ENCODE measurements at places on chromosomes 16 and 17.
A peak's percentile ranks its signal among the peaks of the same experiment; 100 is the strongest.

DNA sequence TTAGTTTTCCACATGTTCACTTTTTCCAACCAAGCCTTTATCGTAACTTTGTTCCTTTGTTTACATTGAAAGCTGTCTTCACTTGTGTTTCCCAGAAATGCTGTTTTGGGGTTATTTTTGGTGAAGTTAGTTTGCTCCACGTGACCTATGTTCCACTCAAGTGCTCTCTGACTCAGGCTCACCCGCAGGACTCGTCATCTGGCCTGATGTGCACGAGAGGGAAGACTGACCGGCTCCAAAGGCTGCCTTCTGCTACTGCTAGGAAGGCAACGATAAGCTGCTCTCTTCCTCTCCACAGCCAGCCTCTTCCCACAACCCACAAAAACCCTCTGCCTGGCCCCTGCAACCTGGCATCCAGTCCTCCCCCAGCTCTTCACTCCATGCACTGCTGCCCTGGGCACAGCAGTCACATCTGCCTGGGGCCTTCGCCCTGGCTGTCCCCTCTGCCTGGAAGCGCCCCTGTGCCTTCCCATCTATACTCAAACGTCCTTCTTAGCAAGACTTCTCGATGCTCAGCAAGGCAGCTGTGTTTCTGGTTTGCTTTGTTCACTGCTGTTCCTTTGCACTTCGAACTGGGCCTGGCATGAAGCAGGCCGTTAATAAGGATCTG, 28.0 kb downstream of the ZCCHC14 start:
- no peak for DNase-seq

- DNase-seq: no peak
Measured at GRCh38 chr16:76503091-76503490, 225.9 kb downstream of the CNTNAP4 start.

GRCh38 chr16:66551348-66551759, 1.0 kb upstream of the CKLF start:
- DNase-seq: no peak

DNA sequence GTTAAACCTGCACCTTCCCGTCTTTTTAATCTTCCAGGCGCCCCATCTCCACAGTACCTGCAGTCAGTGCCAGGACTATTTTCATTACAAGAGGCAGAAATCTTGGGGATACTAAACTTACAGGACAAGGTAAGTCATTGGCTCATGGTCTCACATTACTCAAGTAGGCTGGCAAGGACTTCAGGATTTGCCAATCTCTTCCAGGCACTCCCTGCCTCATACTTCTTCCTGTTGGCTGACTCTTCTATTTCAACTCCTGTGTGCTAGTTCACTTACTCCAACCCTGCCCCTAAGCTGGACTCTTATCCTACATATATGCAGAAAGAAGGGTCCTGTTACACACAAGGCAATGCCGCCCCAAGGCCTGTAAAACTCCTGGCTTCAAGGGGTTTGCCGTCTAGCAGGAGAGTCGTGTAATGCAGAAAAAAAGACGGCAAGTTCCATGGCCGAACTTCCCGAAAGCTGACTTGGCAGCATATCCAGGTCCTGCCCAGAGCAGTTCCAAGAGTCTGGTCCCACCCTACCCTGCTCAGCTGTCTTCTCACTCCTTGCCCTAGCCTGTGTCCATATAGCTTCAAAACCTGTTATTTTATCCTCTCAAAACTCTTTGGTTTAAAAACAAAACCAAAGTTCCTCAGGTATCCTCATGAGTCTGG, 14.8 kb downstream of the ERN1 start:
- DNase-seq: no peak

DNA sequence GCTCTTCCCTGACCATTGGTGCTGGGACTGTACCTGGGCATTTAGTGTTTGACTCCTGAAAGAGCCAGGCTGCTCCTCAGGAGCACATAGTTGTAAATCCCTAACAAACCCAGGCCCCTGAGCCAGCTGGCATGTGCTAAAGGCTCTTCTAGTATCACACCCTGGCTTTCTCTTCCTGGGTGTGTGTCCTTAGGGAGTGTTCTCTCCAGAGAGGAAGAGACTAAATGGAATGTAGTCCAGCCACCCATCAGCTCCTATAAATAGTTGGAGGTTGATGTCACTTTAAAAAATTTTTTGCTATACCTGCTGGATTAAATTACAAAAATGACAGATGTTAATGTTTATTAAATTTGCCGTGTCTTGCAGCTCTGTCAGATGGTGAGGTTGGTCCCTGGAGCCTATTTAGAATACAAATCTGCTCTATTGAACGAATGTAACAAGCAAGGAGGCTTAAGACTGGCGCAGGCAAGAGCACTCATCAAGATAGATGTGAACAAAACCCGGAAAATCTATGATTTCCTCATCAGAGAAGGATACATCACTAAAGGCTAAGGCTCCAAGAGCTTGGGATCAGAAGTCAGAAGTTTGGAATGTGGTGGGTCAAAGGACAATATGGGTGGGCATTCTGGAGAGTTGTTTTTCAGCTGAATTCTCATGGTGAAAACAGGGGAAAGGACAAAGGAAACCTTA, 13.1 kb upstream of the DUSP14 start:
- no peak for DNase-seq

DNA sequence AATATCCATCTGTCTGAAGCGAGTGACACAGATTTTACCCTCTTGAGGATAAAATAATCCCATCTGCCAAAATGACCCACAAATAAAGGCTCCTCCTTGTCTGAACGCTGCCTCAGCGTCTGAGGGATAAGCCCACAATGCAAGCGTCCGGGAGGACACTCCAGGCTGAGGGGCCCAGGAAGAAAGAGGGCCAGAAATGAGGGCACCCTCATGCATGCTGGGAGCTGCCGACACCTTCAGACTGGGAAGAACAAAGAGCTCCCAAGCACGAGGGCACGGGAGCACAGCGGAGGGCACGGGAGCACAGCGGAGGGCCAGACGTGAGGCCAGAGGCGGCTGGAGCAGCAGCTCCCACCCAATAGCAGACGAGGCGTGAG, 126.9 kb downstream of the ZNF778 start:
- no peak for DNase-seq

GRCh38 chr17:29112771-29113295, 67.4 kb downstream of the MYO18A start:
- DNase-seq: no peak

- no peak for DNase-seq
Measured at GRCh38 chr17:82767041-82767754, 15.3 kb downstream of the TBCD start.

- DNase-seq: no peak
Measured at GRCh38 chr17:79927688-79928501, 88.7 kb upstream of the CBX4 start.

GRCh38 chr16:85523602-85524364, 89.3 kb upstream of the GSE1 start:
- no peak for DNase-seq

DNA sequence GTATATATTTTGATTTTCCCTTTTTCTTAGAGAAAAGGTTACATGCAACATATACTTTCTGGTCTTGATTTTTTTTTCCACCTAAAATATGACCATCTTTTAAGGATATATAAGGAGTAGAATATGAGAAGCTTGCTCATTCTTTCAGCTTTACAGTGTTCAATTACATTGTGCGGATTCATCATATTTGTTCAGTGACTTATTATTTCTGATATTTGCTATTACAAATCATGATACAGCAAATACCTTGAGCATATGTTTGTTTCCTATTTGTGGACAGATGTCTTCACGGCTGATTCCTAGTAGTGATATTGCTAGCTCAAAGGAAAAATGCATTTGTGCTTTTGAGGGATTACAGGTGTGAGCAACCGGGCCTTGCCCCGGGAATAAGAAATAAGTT, 18.1 kb downstream of the KATNIP start:
- no peak for DNase-seq

DNA sequence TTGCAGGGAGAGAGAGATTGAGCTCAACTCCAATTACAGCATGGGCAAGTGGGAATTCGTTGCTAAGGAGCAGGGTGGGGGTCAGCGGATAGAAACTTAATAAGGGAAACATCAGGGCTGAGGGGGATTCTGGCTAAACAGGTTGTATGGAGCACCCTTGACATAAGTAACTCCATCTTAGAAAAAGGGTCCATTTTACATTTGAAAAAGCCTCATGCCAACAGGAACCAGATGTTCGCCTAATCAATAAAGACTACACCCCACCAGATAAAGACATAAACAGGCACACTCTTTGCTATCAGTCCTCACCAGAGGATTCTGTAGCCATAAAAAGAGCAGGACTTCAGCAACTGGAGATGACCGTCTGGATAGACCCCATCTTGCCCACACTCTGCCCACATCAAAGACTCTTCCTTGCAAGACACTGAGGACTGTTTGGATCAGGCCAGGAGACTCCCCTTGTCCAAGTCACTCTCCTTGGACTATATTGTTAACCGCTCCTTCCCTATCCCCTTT, 1.6 kb upstream of the LRRC75A start:
- DNase-seq: no peak

- DNase-seq: no peak
Measured at GRCh38 chr16:5709889-5710288, 612.3 kb upstream of the EEF2KMT start.

- DNase-seq: no peak
Measured at GRCh38 chr17:1431631-1432104, 24.4 kb downstream of the CRK start.

- DNase-seq: no peak
Measured at GRCh38 chr16:81604960-81605383, 160.4 kb downstream of the CMIP start.

DNA sequence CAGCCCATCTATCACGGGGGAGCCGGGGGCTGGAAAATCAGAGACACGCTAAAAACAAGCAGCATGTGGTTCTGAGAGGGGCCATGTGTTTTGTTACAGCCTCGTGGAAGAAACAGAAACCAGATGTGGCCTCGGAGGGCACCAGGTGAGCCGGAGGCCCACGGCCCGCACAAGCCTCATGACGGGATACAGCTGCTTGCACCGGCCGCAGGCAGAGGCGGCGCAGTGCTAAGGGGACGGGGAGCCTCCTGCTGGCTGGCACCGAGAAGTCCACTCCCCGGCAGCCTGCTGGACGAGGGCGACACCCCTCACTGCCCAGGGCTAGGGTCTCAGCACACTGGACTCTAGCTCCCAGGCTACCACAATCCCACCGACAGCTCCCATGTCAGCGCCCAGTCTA, 19.2 kb downstream of the NDUFAF8 start:
- DNase-seq: no peak

DNA sequence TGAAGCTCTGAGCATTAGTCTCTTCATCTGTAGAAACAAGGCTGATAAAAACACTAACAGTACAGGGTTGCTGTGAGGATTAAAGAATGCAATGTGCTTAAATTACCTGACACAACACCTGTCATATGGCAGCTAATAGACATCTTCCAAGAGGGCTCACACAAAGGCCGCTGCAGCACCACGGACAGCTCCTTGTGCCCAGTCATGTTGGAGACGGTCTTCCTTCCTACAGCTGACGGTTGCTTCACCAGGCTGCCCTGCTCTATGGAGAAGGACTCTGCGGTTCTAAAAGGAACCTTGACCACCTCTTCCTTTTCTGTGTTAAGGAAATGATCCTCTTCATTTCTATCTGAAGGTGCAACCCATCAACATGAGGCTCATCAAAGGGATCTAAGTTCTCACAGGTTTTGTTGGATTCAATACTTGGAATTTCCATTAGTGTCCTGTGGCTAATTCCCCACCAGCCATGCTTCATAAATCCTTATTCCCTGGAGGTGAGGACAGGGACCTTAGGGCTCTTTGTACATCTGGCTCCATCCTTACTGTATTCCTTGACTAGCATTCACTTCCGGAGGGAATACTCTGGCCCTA, 138.9 kb upstream of the CES5A start:
- DNase-seq: no peak

- DNase-seq: no peak
Measured at GRCh38 chr17:40558300-40558889, 6.9 kb downstream of the CCR7 start.

GRCh38 chr17:80817861-80818260, 173.8 kb upstream of the CHMP6 start:
- DNase-seq: no peak

- no peak for DNase-seq
Measured at GRCh38 chr17:40279402-40279801, 8.3 kb upstream of the CDC6 start.

DNA sequence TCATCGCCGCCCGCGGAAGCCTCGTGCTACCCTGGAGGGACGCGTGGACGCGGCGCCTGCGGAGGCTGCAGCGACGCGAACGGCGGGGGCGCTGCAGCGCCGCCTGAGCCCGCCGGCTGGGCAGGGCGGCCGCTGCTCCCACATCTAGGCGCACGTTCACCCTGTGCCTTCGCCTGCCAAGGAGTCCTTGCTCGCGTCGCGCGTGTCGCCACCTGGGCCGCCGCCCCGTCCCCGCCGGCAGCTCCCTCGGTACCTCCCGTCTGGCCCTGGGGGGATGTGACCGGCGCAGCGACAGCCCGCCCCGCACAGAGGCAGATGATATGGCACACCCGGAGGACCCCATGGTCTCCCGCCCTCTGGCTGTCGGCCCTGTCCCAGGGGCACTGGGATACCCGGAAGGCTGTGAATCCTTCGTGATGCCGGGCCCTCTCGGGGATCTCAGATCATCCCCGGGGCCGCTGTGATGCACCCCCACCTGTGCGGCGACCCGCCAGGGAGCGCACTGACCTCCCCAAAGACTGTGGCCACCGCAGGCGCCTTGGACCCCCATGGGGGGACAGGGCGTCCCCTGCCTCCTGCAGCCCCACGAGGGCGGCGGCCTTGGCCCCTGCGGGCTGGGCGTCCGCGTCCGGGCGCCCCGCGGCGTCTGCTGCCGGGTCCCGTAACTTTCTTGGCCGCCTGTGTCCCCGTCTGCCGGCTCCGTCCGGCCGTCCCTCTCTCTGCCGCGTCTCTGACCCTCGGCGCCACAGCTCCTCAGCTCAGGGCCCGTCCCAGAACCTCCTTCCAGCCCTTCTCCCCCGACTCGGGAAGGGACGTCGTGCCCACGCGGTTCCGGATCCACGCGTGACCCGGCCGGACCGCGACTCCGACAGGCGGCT, 689 bp upstream of the TBC1D24 start:
- peak; percentile 23 for DNase-seq

- DNase-seq: no peak
Measured at GRCh38 chr17:49734515-49735490, 27.0 kb upstream of the SLC35B1 start.

- no peak for DNase-seq
Measured at GRCh38 chr17:17493986-17494466, 2.2 kb downstream of the RASD1 start.

GRCh38 chr17:2724784-2725164, 13.2 kb upstream of the CLUH start:
- no peak for DNase-seq

DNA sequence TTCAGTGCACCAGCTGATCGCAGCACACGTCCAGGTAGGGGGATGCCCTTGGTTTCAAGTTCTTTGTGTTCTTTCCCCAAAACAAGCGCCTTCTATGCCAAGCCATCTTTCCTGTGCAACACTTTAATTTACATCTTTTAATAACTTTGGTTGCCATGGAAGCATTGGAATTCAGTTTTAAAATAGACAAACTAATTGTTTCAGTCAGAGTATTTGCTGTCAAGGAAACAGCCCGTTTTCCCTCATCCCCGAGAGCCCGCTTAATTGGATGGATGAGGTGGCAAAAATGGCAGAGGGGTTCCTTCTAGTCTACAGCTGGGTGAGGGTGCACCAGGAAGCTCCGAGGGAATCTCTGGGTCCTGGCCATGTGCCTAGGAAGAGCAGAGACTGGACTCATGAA, 793.7 kb upstream of the EEF2KMT start:
- no peak for DNase-seq

- DNase-seq: no peak
Measured at GRCh38 chr17:40460968-40461731, 17.9 kb downstream of the IGFBP4 start.
